Hindlimb muscle (tissue), 1 donor: ENCODE measurements at places on chromosomes 1 and 21. TPM values are rescaled to one million over a fixed set of nuclear protein-coding genes. Genes with fewer than 3 reads are reported as not detected.

DNA sequence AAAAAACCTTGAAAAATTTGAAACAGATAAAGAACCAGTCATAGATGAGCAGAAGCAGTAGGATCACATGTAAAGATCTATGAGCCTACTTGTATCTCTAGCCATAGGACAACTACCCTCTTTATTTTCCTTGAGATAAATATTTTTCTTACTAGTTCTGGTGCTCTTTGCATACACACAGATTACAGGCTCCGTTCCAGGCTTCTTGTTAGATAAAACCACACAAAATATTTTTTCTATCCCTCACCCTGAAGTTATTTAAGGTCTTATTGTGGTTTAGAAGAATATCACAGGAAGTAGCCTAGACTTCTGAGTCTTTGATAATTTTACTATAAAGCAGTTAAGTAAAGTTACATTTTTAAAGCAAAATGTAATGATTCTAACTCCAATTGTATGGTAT is 512.2 kb downstream of the NEGR1 start:
- no peak for DNase-seq

DNA sequence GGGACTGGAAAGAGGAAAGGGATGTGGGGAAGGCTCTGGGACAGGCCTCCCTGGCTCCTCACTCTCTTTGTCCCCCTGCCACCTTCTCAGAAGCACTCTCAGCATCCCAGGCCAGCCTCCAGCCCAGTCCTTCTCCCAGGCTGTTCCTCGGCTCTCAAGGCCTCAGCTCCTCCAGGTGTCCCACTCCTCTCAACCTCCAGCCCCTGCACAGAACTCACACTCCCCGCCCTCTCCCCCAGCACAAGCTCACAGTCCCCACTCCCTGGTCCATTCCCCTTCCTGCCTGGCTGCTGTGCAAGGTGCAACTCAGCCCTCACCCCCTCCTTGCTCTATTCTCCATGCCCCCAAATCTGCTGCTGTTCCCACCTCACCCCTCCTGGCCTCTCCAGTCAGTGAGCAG is 185.0 kb downstream of the HIVEP3 start:
- no peak for DNase-seq

- DNase-seq = no peak
These were observed 28.6 kb downstream of the LRIG2 start for GRCh38 chr1:113101588-113101987.

GRCh38 chr1:145993618-145994390 is 2.6 kb downstream of the TXNIP start:
- DNase-seq = no peak

TNFRSF9 gene
- 0.12 TPM for polyA plus RNA-seq

DNA sequence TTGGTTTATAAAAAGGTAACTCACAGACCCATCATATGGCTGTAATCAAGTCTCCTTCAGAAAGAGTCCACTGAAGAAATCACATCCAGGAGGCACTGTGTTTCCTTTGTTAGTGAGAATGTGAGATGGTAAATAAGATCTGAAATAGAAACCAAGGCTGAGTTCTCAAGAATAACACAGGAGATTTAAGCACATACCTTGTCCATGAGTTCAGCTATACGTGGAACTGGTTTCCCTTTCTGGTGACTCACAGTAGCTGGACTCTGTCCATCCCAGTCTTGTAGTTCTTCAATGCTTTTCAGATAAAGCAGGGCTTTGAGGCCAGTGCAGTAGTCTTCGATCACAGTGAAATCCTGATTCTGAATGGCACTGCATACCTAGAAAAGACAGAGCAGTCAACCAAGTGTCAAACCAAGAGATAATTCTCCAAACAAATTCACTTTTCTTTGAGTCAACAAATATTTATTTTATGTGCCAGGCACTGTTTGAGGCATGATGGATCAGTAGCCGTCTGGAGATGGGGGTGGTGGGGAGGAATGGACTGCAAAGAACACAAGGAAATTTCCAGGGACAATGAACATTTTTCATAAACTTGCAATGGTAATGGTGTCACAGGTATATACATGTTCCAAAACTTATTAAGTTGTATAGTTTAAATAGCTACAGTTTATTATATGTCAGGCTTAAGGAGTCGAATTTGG is 471.4 kb downstream of the PTBP2 start:
- peak; percentile 30 for DNase-seq

DNA sequence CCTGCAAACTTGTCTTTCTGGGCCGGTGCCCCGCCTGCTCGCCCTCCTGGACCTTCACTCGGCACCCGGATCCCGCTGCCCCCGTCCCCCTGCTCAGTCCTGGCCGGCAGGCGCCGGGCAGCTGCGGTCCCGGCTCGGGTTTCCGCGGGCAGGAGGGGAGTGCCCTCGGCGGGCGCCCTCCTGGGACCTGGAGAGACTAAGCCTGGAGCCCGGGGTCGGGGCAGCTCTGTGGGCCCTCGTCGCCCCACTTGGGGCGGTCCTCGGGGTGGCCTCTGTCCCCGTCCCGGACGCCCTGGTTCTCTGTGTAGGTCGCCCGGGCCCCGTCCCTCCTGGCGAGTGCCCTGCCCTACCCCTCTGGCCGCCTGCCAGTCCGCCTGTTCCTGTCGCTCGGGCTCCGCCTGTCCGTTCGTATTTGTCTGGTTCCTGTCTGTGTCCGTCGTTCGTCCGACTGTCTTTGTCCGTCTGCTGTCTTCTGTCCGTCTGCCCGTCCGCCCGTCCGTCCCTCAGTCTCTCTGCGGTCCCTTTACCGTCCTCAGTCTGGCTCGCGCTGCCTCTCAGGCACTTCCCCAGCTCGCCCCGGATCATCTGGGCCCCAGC is 490 bp downstream of the SERINC2 start:
- DNase-seq = peak; percentile 57

DAB1 gene
- 5.6 TPM for polyA plus RNA-seq

GRCh38 chr1:171188388-171189266 is 3.5 kb downstream of the FMO2 start:
- no peak for DNase-seq

DNA sequence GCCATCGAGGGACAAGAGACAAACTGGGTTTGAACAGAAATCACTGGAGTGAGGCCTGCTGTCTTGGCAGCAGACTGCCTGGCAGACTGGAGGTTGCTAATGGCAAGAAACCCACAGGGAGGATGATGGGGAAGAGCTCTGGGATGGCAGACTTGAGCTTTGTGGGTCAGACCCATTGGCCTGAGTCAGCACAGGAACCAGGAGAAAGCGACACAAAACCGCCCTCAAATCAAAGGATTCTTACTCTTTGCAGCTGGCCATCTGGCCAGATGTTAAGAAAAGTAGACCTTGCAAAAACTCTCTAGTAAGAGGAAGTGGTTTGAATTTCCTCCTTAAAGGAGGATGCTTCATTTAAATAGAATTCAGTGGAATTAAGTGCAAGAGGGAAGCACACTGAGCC is 195.2 kb upstream of the JUN start:
- DNase-seq = no peak

- DNase-seq = peak; percentile 22
These were observed 31.6 kb downstream of the AGT start for GRCh38 chr1:230682274-230682673.

ZBTB17 gene
- polyA plus RNA-seq = 24.5 TPM

ITLN2 gene
- polyA plus RNA-seq = not detected

DNA sequence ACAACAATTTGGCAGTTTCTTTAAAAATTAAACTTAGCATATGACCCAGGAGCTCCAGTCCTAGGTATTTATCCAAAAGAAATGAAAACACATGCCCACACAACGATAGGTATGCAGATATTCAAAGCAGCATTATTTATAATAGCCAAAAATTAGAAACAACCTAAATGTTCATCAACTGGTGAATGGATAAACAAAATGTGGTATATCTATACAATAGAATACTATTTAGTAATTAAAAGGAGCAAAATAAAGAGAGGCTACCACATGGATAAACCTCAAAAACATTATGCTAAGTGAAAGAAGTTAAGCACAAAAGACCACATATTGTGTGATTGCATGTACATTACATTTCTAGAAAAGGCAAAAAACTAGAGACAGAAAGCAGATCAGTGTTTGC is 51.3 kb downstream of the ROR1 start:
- no peak for DNase-seq

ACKR1 gene
- polyA plus RNA-seq = 6.5 TPM
